NCI-H526 treated with DMSO at 0.1 percent for 48 hours (cell line): ENCODE measurements at places on chromosomes 16 and 17.
A peak's percentile ranks its signal among the peaks of the same experiment; 100 is the strongest.

- no peak for DNase-seq
These were observed 565.6 kb downstream of the WWOX start for GRCh38 chr16:78664811-78665772.

GRCh38 chr16:78789561-78789960 lies 690.1 kb downstream of the WWOX start:
- DNase-seq = no peak

DNA sequence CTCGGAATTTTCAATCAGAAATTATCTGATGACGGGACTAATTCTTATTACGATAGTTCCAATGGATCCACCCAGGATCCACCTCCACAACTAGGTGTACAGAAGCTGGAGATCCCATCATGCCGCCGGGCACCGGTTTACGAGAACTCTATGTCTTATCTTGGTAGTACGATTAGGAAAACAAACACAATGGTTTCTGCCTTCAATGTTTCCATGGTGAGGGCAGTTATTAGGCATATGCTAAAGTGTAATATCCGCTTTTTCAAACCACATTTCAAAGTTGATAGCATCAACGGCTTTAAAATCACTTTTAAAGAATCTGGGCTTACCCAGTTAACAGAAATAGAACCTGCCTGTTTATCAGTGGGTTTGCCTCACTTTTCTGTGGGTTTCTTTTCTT lies 705.7 kb downstream of the MAF start:
- DNase-seq = no peak

DNA sequence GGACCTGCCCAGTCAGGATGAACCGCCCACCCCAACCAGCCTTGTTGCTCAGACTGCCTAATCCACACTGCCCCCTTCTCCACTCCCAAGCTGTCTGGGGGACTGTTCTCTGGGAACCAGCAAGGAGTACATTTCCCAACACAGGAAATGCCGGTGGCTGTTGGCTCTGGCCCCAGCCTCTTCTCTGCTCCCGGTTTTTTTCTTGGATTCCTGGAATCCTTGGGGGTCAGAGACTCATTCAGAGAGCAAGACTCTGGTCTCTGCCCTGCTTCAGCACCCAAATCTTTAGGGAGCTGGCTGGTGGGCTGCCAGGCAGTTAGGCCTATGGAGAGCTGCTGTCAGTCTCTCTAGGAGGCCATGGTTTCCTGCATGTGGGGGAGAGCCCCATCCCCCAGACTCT lies 10.8 kb upstream of the MTMR4 start:
- no peak for DNase-seq

DNA sequence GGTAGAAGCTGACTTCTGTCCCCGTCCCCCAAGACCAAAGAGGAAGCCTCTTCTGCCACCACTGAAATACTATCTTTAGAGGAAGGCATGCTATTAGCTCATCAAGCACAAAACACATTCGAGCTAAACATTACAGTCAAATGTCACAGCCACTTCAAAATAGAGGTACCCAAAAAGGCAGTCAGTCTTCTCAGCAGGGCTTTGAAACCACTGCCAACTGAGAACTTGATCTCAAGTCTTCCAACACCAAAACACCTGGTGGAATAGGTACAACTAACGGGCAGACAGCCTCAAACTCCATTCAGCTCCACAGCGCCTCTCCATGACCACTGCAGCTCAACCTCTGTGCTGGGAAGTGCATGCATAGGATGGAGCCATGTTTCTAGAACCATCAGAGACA lies 36.0 kb downstream of the ZFHX3 start:
- no peak for DNase-seq

- DNase-seq = no peak
These were observed 118.2 kb upstream of the ZNF750 start for GRCh38 chr17:82957961-82958561.

DNA sequence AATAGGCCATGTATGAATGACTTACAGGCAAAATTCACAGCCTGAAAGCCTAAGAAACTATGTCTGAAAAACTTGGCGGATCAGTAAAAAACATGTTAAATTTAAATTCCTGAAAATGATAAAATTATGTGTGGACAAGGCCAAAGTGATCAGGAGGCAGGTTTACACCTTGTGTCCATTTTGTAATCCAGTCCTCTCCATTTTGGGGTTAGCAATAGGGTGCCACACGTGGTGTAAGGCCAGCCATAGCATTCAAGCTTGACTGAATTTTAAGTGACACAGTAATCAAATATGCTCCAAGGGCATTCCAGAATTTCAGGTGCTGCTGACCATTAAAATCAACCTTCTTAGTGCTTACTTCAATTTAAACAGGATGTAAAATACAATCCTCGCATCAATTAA lies 2.7 kb downstream of the RNF43 start:
- peak; percentile 87 for DNase-seq

DNA sequence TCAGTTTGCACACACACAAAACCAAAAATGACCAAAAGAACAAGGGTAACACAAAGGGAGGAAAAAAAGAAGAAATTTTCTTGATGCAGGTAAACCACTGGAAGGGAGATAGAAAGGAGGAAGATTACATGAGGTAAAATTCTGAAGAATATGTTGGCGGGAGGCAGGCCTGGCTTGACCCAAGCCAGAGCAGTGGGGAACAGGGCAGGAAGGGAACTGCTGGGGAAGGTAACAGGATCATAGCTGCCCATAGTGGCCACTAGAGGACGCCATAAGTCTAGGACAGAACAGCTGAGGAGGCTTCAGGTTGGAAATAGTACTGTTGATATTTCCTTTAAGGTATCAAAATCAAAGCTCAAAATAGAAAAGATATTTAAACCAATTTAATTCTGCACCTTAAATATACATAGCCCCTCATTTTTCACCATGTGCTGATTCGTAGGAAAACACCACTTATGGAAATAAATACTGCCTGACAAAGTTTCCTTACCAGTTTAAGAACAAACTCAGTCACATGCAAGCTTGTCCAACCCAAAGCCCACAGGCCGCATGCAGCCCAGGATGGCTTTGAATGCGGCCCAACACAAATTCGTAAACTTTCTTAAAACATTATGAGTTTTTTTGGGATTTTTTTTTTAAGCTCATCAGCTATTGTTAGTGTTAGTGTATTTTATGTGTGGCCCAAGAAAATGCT lies 15.5 kb downstream of the VPS35 start:
- peak; percentile 11 for DNase-seq

DNA sequence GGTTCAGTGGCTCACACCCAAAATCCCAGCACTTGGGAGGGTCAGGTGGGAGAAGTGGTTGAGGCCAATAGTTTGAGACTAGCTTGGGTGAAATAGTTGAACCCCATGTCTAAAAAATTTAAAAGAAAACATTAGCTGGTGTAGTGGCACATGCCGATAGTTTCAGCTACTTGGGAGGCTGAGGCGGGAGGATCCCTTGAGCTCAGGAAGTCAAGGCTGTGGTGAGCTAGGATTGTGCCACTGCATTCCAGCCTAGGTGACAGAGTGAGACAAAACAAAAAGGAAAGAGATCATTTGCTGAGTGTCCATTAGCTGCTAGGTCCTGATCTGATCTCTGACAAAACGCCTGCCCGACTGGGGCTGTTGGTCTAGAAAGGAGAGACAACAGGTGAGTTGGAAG lies 14.1 kb upstream of the DBNDD1 start:
- DNase-seq = no peak

- DNase-seq = no peak
These were observed 677 bp downstream of the SULT1A2 start for GRCh38 chr16:28596115-28596630.

GRCh38 chr16:3731126-3731935 lies 14.0 kb upstream of the TRAP1 start:
- DNase-seq = no peak

GRCh38 chr17:77188084-77189066 lies 47.6 kb downstream of the SEC14L1 start:
- no peak for DNase-seq

- no peak for DNase-seq
These were observed 1.0 kb downstream of the HOXB2 start for GRCh38 chr17:48543854-48544348.

GRCh38 chr17:21129023-21129681 lies 2.4 kb downstream of the DHRS7B start:
- no peak for DNase-seq

- no peak for DNase-seq
These were observed 1.6 kb downstream of the SEPTIN1 start for GRCh38 chr16:30380803-30381208.

GRCh38 chr17:76558198-76559095 lies 18.6 kb downstream of the PRCD start:
- DNase-seq = no peak
